ENCODE measurements at places on chromosomes 2 and 18.

GRCh38 chr2:121140734-121141133 lies 144.3 kb downstream of the TFCP2L1 start:
- no peak for DNase-seq

- no peak for DNase-seq
Observed at GRCh38 chr2:241620419-241620769, 16.6 kb downstream of the THAP4 start.

- DNase-seq: no peak
Observed at GRCh38 chr2:140057928-140058327, 1277.7 kb upstream of the NXPH2 start.

GRCh38 chr2:221911890-221912289 lies 339.8 kb upstream of the EPHA4 start:
- DNase-seq: no peak

GRCh38 chr2:42268528-42269151 lies 92.4 kb downstream of the COX7A2L start:
- DNase-seq: no peak

- no peak for DNase-seq
Observed at GRCh38 chr2:181685150-181685688, 4.9 kb upstream of the NEUROD1 start.

DNA sequence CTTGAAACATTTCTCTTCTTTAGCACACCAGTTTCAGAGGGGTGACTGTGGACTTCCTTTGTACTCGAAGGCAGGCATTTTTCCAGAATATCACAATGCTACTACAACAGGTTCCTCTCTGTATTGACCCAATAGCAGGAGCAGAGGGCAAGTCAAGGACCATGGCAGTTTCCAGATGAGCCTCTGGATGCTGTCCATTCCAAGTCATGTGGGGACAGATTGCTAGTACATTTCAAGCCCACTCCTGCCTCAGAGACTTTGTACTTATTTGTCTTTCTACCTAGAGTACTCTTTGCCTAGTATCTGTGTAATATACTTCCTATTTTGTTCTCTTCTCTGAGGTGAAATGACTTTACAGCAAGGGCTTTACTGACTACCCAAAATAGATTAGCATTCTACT lies 373.9 kb downstream of the PIK3C3 start:
- DNase-seq: no peak

GRCh38 chr2:241413929-241414580 lies 58.0 kb downstream of the FARP2 start:
- no peak for DNase-seq

DNA sequence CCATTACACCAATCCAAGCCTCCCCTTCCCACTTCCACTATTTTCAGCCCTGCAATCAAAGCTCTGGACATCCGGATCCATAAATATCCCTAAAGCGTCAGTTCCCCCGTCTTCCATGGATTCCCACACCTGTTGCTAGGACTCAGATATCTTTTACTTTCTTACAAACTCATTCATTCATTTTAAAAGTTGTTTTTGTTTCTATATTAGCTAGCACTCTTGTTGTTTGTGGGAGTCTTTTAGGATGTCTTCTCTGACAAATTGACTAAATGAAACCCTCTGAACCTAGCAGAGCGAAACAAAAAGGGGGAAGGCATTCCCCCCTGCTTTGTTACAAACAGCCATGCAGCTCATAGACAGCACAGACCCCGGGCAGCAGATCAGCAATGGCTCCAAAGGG lies 9.0 kb upstream of the NBAS start:
- no peak for DNase-seq

DNA sequence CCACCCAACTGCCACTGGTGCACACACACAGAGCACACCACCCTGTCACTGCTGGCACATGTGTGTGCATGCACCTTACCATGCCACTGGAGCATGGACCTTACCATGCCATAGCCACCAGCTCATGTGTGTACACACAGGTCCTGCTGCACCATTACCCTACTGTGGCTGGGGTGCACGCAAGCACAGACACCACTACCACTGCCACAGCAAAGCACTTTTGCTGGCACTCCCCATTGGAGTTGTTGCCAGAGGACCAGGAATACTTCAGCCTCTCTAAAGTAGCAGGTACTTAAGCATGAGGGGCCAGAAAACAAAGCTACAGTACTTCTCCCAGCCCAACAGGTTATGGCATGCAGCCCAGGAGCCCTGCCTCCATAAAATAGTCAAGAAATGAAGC lies 404.8 kb downstream of the MBD2 start:
- no peak for DNase-seq

- DNase-seq: no peak
Observed at GRCh38 chr2:127454595-127455565, 36.7 kb downstream of the PROC start.

GRCh38 chr2:23549821-23550530 lies 165.0 kb downstream of the KLHL29 start:
- DNase-seq: no peak

DNA sequence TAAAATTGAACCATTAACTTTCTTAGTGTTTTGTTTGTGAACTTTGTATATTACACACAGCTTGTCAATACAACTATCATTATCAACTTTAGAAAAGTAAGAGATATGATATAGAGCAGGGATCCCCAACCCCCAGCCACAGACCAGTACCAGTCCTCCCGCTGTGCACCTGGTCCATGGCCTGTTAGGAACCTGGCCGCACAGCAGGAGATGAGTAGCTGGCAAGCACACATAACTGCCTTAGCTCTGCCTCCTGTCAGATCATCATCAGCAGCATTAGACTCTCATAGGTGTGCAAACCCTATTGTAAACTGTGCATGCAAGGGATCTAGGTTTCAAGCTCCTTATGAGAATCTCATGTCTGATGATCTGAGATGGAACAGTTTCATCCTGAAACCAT lies 491.0 kb upstream of the NXPH2 start:
- no peak for DNase-seq

DNA sequence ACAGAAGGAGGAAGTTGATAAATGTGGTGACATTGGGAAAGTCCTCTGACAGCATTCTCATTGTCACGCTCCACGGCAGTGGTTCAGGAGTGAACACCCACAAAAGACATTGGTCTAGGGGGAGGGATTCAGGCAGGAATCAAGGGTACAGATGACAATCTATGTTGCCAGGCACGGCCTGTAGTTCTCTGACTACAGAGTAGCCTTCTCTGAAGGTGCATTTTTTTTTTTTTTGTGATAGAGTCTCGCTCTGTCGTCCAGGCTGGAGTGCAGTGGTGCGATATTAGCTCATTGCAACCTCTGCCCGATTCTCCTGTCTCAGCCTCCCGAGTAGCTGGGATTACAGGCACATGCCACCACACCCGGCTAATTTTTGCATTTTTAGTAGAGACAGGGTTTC lies 7.4 kb upstream of the MOB1A start:
- no peak for DNase-seq

GRCh38 chr2:96529376-96530143 lies 7.0 kb upstream of the ARID5A start:
- DNase-seq: no peak

- DNase-seq: no peak
Observed at GRCh38 chr2:133152801-133153200, 415.5 kb downstream of the NCKAP5 start.

- DNase-seq: no peak
Observed at GRCh38 chr2:61876400-61876799, 12.1 kb downstream of the CCT4 start.

DNA sequence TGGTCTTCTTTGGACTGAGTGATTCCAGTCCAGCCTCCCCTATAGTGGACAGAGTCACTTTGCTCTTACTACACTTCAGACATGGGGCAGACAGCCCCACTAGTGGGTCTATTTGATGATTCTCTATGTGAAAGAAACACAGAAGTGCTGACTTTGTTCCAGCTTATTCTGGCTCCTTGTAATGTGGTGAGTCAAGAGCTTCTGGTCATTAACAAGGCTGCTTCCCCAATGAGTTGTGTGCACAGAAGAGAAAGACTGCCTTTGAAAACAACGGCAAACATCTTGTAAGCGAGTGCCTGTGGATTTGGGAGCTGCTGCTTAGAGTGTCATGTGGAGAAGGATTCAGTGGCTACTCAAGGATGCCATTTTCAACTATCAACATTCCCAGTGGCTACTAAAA lies 39.1 kb downstream of the RMC1 start:
- no peak for DNase-seq

DNA sequence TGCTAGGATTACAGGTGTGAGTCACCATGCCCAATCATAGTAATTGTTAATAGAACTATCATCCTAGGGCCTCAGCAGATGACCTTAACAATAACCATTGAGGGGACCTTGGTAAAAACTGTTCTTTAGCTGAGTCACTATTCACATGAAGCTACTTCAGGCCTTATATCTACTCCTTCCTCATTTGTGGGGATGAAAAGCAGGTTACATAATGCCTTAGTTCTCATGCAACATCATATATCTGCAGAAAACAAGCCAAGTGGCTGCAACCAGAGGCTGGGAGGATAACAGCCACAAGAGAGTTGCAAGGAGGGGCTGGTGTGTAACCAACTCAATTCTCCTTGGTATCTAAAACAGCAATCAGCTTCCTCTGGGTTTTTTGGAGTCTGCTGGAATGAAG lies 445.4 kb downstream of the NBAS start:
- DNase-seq: no peak

DNA sequence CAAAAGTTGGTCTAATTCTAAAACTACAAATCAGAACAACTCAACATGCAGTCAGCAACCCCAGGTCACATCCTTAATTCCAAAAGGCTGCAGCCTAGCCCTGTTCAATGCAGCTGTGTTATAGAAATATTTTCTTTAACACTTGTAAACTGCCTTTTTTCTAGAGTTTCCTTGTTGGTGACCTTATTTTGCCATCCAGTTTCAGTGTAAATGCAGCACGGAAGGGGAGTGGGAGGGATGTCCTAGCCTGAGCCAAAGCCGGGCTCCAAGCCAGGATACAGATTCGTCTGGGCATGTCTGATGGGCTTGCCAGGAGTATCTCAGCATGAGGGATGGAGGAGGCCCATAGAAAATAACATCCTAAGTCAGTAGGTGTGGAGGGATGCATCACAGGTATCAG lies 17.7 kb upstream of the SP3 start:
- DNase-seq: no peak

DNA sequence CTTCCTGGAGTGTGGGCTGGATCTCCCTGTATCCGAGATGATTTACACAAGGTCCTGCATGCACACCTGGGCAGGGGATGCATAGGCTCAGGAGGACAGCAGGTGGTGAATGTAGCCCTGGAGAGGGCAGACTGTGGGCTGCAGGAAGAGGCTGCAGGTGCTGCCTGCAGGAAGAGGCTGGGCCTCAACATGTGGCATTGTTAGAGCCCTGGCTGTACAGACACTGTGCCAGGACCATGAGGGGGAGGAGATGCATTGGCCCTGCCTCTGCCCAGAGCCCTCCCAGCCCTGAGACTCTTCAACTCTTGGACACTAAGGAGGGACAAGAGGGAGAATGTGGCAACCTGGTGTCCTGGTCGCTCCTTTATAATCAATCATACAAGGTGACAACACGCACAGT lies 392.8 kb downstream of the TNS1 start:
- no peak for DNase-seq
